Hematopoietic multipotent progenitor cell (in vitro differentiated cells): ENCODE measurements at places on chromosomes 12 and 14. TPM values are rescaled to one million over a fixed set of nuclear protein-coding genes. Genes with fewer than 3 reads are reported as not detected.

DNA sequence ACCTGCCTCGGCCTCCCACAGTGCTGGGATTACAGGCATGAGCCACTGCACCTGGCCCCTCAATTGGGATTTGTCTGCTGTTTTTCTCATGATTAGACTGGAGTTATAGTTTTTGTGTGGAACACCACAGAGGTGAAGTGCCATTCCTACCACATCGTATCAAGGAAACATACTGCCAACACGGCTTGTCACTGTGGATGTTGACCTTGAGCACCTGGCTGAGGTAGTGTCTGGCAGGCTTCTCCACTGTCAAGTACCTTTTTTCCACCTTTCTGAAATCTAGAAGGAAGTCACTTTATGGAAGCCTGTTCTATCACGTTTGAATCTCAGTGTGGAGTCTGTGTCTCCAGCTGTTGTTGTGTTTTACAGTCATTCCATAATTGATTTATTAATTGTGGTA, 21.4 kb upstream of the SEL1L start:
- no peak for DNase-seq

GRCh38 chr12:120230326-120230973, 29.5 kb upstream of the RPLP0 start:
- no peak for DNase-seq

The DLGAP5 gene
- 0.54 TPM for total RNA-seq

The CD163 gene
- 0.27 TPM for total RNA-seq

GRCh38 chr14:100476012-100476822, 111.0 kb downstream of the BEGAIN start:
- no peak for DNase-seq

DNA sequence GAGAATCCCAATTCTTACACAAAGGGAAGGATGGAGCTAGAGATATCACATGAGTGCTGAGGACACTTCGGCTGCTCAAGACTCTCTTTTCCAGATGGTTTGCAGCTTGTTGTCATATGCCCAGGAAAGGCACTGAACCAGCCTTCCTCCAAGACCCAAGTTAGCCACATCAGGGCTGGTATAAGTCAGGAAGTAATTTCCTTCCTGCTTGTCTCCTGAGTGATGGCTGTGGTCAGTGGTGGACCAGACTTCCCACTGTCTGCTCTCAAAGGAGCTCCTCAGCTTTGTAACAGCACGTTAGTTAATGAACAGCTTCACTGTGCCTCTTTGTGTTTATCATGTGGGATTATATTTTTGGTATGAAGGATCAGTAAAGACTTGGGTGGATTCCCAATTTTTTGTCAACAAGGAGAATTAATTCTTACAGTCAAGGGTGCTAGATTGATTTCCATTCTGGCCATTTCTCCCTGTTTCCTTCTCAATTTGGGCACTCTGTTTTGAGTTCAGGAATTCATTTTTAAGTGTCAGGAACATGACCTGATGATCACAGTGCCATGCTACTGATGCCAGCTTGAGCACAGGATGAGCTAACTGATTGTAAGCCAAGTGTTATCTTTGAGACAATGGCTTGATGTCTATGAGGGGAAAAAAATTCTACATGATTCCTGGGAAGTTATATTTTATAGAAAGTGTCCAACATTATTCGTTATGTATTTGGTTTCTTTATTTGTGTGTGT, 145.8 kb downstream of the GCH1 start:
- DNase-seq: no peak

GRCh38 chr14:68820119-68820518, 27.3 kb upstream of the ZFP36L1 start:
- DNase-seq: no peak

The LMBR1L gene
- 112 TPM for total RNA-seq

GRCh38 chr12:1422604-1423315, 171.6 kb downstream of the FBXL14 start:
- no peak for DNase-seq

The PLEKHG7 gene
- not detected for total RNA-seq

DNA sequence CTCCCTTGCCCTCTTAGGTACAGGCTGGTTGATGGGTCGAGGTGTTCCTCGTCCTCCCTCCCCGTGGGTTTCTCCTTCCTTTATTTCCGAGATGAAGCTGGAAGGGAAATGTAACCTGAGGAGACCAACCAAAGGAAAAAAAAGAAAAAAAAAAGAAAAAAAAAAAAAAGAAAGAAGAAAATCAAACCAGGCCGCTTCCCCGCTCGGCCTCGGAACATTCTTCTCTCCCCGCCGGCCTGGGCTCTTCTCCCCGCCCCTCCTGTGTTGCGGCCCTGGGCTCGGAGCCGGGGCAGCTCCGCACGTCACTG, 1.6 kb upstream of the NFATC4 start:
- no peak for DNase-seq

DNA sequence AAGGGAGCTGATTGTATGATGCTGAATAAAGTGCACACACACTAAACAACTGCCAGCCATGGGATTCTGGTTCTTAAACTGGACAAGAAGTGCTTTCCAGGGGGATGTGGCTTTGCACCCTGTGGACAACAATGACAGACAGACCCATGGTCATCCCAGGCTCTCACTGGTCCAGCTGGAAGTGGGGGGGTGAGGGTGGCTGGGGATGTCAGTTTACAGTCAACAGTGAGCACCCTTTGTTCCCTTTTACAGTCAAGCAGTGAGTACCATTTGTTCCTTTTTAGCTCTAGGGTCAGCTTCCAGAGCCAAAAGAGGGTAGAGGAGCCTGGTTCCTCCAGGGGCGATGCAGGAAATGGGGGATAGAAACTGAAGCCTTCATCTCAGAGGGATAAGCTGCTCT, 100.7 kb downstream of the SMOC1 start:
- no peak for DNase-seq

- no peak for DNase-seq
These were observed 416.1 kb downstream of the ATP23 start for GRCh38 chr12:58357511-58357910.

DNA sequence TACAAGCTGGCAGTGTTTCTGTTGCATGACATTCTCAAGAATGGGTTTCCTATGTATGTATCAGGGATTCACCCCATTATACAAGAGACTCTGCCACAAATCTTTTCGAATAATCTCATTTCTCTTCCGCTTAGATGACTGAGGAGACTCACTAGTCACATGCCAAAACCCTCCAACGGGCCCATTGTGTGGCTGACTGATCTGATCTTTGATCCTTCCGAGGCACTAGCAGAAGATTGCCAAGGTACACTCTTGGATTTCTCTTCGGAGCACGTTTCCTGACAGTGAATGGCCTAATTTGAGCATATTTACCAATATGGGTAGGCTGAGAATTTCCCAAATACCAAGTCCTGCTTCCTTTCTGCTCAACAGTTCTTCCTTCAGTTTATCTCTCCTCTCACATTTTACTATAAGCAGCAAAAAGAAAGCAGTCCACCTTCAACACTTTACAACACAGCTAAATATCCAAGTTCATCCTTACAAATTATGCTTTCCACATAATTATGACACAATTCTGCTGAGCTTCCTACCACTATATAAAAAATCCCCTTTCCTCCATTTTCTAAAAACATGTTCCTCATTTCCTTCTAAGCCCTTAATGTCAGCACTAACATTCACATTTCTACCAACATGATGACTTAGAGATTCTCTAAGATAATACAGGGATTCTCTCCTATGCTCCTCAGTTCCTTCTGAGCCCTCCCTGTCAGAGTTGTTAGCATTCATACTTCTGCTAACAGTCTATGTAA, 11.0 kb downstream of the PRPH start:
- no peak for DNase-seq

The RFX4 gene
- total RNA-seq: not detected

- no peak for DNase-seq
These were observed 223.3 kb downstream of the BCAT1 start for GRCh38 chr12:24725616-24726015.

DNA sequence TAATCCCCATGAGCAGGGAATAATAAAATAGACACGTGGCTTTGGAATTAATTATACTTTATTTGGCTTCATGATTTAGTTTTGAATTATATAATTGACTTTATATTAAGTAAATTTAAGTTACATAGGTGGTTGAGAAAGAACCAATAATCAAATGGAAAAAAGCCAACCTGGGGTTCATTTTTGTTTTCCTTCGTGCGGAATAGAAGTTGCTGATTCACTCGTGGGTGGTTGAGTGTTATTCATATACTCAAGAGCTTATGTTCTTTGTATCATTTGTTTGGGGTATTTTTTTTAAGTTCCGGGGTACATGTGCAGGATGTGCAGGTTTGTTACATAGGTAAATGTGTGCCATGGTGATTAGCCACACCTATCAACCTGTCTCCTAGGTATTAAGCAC, 58.0 kb downstream of the ZNF664 start:
- no peak for DNase-seq

DNA sequence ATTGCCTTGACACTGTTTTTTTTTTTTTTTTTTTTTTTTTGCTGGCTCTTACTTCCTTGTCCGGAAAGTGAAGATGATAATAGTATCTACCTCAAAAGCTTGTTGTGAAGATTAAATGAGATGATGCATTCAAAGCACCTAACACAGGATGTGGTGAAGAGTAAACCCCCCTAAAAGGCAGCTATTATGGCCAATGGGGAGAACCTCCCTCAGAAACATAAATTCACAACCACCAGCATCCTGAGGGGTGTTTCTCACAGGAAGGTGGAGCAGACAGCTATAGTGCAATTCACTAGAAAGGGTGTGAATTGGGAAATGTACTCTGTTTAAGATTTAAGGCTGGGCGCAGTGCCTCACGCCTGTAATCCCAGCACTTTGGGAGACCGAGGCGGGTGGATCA, 85.4 kb upstream of the CRY1 start:
- DNase-seq: no peak

DNA sequence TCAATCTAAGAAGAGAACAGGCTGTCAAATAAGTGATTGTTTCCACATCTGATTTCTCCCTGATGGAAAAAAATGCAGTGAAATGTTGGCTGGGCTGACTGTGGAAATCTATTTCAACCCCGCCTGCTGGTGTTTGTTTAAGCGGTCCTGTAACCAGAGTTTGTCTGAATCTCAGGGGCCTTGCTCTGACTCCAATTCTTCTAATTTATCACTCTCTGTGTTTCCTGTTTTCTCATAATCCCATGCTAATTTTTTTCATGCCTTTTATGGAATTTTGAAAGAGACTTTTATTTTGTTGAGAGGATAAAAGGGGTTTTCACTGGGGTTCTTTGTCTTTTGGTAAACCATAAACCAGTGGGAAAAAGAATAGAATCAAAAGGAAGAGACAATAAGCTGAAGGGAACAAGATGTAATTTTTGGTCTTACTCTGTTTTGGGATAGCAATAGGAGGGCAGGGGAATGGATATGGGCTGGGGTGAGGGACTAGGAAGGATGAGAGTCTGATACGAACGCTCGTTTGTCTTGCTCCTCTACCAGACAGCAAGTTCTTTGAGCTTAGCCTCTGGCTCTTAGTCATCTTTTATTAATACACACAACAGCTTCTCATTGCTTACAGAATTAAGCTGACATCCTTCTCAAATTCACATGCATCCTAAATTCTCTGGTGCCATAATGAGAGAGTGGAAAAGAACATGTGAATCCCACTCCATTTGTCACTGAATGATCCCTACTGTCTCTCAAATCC, 8.0 kb upstream of the MGP start:
- DNase-seq: no peak

The INHBC gene
- total RNA-seq: 0.27 TPM
